Pons (tissue), 1 donor: ENCODE measurements at places on chromosomes 6 and 20.

- no peak for DNase-seq
These were observed 9.3 kb upstream of the EDN1 start for GRCh38 chr6:12280902-12281301.

- no peak for DNase-seq
These were observed 105.9 kb upstream of the PDE10A start for GRCh38 chr6:165768961-165769360.

DNA sequence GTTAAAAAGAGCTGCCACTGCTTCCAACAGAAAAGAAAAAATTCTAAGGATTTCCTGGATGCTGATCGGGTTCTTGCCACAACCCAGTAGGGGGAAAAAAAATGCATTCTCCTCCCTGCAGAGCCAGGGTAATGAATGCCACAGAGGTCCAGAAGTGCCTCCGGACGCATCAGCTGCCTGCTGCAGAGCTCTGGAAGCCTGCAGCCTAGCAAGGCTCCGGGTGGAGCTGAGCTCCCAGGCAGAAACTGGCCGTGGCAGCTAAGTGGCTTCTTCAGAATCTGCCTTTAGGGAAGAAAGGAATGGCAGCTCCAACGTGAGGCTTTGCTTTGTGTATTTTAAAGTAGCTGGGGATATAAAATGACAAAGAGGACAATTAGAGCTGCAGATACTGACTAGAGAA, 155.0 kb downstream of the CFAP61 start:
- DNase-seq = no peak

DNA sequence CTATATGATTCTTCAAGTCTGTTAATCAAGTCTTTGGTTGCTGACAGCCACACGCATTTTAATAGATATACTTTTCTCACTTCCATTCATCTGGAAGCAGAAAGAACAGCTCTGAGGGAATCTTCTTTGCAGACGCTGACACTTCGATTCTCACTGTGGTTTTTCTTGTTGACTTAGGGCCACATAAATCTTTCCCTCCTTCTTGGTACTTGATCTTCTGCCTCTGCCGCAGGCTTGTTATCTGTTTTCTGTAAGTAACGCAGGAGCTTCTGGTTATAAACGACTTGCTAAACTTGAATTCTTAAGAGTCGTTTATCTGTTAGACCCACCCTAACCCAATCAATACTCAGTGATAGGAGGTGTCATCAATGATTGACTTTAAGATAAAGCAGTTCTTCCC, 268.8 kb upstream of the SULF2 start:
- no peak for DNase-seq

GRCh38 chr6:143545165-143545564, 33.6 kb upstream of the FUCA2 start:
- no peak for DNase-seq

- DNase-seq = no peak
These were observed 804 bp downstream of the C6orf141 start for GRCh38 chr6:49551078-49551865.

DNA sequence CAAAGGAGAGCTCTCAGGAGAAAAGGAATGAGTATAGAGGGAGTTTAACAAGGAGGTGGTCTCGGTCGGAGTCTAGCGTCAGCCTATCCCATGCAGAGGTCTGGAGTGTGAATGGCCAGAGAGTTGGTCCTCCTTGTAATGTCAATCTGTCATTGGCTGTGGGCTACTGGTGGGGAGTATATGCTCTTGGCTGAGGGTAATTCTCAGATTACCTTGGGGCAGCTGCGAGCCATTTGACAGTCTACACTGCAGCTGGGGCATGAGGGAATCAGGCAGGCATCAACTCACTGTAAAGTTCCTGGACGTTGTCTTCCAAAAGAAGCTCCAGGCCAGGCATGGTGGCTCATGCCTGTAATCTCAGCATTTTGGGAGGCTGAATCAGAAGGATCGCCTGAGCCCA, 48.1 kb downstream of the EBF4 start:
- DNase-seq = no peak

- no peak for DNase-seq
These were observed 57.5 kb downstream of the MBOAT1 start for GRCh38 chr6:20154753-20155152.

GRCh38 chr20:62662422-62662821, 20.1 kb downstream of the SLCO4A1 start:
- DNase-seq = no peak
